ENCODE measurements at places on chromosomes 5 and 9. TPM values are rescaled to one million over a fixed set of nuclear protein-coding genes. Genes with fewer than 3 reads are reported as not detected.

DNA sequence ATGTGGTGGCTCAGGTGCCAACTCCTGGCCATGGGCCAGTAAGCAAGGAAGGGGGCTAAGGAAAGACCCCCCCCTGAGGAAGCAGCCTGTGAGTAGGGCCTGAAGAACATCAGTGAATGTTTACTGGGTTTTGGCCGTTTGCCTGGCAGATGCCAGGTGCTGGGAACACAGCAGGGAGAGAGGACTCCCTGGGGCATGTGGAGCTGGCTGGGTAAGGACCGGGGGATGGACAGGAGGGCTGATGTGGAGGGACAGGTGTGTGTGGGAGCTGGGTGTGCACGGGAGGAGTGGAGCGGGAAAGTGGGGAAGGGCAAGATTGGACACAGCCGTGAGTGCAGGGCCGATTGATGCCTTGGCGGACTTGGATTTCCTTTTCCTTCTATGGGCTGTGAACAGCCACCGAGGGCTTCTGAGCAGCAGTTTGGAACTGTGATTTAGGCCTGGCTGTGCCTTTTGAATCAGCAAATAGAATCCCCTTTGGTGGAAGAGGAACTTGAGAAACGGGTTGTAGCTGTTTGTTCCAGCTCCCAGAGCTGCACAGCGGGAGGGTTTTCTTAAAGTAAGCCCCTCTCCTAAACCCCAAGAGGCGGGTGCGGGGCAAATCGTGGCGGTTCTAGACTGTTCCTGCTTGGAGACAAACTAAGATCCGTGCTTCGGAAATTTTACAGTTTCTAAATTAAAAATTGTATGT, 3.1 kb downstream of the HMCN2 start:
- no peak for DNase-seq

- DNase-seq = no peak
These were observed 59.1 kb upstream of the FBXW11 start for GRCh38 chr5:172065431-172066065.

DNA sequence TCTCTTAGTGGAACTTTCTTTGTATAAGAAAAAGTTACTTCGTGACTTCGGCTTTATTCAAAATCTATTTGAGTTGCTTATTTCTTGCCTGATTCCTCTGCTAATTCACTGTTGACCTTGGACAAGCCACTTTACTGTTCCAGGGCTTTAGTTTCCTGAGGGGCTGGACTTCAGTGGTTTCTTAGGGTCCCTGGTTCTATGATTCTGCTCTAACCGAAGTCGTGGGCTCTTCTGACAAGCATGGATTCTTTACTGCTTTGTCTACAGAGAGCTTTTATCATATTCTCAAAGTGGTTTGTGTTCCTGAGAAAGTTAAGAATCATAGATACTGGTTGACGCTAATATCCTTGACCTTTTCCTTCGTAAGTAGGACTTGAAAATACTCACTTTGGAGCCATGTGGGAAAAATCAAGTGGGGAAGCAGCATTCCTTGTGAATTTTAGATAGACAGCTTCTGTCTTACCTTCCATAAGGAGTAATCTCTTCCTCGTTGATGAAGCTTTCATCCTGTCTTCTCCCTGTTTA, 21.1 kb downstream of the EXOSC2 start:
- no peak for DNase-seq

The PLAC8L1 gene
- not detected for total RNA-seq

The CER1 gene
- total RNA-seq = not detected

DNA sequence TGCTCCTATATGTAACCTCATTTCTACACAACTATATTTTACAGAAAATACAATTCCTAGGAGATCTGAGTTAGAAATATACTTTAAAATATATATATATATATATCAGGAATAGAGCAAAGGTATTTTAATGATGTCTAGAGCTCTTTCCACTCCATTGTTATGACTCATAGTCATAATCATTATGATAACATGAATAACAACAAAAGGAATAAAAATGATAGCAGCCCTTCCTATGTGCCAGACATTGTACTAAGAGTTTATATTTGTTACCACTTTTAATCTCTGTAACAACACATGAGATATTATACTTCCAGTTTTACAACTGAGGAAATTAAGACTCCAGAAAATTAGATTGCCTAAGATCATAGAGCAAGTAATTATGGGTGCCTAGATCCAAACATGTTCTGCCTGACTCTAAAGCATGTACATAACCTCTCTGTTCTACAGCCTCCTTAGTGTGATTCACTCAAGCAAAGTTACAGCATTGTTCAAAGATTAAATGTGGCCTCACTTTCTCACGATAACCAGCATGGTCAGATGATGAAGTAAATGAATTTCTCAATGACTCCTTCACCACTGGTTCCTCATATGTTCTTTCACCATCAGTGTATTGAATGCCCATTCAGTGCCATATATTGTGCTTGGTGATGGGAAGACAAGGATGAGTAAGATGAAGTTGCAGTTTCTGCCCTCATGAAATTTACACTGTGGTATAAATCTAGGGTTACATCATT, 452.1 kb downstream of the EFNA5 start:
- DNase-seq = no peak

GRCh38 chr5:64213011-64213410, 47.4 kb downstream of the RNF180 start:
- no peak for DNase-seq

- no peak for DNase-seq
These were observed 328.1 kb downstream of the MLLT3 start for GRCh38 chr9:20294046-20294750.

The NADK2 gene
- total RNA-seq = 13.1 TPM

The LHX2 gene
- total RNA-seq = not detected

- DNase-seq = no peak
These were observed 73.4 kb downstream of the SGCD start for GRCh38 chr5:156400231-156400986.

The TCOF1 gene
- total RNA-seq = 70.0 TPM

DNA sequence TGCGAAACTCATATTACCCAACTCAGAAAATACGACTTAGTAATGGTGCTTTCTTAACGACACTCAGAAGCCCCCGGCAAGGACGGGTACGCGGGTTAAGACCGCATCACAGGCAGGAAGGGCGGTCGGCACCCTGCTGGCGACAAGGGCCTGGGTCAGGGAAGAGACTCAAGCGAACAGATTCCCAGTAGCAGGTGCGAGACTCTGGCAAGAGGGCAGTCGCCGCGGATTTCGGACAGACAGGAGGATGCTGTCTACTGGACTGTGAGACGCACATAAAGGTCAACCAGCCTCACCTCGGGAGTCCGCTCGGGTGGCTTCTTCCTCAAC, 398 bp downstream of the RAPGEF6 start:
- peak; percentile 80 for DNase-seq

DNA sequence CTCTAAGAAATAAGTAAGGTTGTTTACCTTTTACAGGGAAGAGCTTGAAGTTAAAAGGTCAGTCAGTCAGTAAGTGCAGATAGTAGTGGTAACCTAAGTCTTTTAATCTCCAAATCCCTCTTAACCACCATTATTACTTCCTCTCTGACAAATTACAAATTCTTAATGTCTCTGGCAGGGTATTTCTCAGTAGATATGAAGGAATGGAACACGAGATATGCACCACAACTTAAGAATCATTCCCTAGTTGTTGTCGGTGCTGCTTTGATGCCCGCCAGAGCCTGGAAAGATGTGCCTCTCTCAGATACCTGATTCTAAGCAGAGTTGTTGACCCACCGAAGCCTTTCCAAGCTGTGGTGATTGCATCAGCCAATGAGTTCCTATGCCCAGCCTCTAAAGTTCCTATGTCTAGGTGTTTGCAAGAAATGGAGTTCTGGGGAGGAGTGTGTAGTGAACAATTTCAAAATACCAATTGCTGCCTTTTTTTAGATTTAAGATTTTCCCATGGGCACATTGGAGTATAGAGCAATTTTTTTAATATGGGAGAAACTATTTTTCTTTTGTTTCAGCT, 78.5 kb downstream of the CD180 start:
- no peak for DNase-seq

The PCDHA6 gene
- total RNA-seq = not detected

GRCh38 chr9:4415281-4415680, 75.0 kb upstream of the SLC1A1 start:
- no peak for DNase-seq

DNA sequence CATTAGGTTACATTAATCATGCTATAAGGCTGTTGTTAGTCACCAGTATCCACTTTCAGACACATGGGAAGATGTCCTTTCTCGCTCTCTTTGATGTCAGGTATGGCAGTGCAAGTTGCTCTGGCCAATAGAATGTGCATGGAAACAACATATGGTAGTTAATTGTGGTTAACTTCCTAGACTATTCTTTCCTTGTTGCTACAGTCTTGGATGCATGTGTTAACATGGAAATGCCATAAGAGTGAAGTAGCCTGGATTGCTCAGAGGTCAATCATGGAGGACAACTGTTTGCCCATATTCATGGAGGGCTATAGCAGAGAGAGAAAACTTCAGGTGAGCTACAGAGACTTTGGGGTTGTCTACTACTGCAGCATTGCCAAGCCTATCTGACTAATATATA, 245.8 kb upstream of the GAS1 start:
- no peak for DNase-seq

The FCHO2 gene
- total RNA-seq = 7.1 TPM

GRCh38 chr9:33782395-33783152, 12.8 kb upstream of the PRSS3 start:
- no peak for DNase-seq

The MAMDC2 gene
- total RNA-seq = not detected

The FOXD4L6 gene
- not detected for total RNA-seq

DNA sequence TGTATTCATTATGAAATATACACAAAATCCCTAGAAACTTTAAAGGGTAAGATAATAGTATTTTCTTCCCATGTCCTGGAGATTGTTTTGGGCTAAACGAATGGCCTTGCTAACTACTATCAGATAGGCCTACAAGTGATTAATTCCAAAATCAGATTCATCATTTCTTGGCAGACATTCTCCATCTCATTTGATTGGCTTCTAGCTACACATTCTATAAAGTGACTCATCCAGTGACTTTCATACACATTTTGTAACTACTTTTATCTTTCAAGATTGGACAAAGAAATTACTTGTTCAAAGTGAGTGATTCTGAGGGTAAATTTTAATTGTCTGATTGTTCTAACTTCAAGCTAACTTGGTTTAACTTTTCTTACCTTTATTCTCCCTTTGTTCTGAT, 93.3 kb downstream of the RAPGEF6 start:
- DNase-seq = no peak

All from natural killer cell treated with Interleukin-12 subunit alpha and Interleukin-12 subunit beta and Interleukin-15 and Interleukin-18, amount 100 ng/mL, for 72 hours (primary cell).